ENCODE measurements at places on chromosomes 7 and 10.

GRCh38 chr10:31614611-31615010 is 295.6 kb downstream of the ZEB1 start:
- no peak for DNase-seq

DNA sequence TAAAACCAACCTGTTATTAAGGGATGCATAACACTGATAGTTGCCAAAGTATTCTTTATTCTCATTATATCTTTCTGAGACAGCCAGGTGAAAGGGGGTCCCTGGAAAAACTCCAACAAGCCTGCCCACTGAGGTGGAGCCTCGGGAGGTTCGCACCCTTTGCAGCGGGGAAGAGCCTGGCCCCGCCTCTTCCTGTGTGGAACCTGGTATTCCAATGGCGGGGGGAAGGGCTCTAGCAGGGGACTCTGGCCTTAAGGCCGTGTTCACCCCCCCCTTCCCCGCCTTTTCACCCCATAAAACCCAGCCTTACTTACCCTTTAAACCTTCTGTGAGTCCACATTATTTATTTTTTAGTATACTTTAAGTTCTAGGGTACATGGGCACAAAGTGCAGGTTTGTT is 62.4 kb upstream of the PDK4 start:
- DNase-seq = no peak

DNA sequence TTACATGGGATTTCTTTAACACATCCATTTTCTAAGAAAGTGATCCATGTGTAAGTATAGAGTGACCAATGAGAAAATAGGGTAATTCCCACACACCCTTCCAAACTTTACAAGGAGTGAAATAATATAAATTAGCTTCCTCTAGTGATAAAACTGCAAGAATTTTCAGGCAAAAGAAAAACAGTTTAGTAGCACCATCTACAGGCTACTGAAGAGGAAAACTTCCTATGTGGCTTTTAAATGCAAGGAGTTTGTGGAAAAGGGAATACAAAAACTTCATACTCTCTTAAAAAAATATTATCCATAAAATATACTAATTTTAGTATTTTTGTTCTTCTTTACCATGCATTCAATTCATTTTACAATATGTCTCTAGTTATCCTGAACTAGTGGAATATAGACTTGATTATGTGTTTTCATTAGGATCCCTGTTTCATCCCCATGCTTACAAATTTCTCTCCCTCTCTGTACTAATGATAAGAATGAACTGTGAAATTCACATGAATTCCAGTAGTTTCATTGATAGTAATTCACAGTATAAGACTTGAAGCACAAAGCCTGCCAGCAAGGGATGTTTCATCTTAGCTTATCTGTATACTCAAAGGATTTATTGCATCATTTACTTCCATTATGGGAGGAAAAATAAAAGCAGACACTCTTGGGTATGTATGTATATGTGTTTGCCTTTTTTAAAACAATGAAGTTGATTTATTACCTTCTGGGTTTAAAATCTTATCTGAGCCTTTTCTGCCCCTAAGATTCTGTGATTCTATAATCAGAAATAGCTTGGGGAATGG is 442.9 kb downstream of the AUTS2 start:
- peak; percentile 22 for DNase-seq

- no peak for DNase-seq
Measured at GRCh38 chr7:11605749-11606148, 226.2 kb downstream of the THSD7A start.

DNA sequence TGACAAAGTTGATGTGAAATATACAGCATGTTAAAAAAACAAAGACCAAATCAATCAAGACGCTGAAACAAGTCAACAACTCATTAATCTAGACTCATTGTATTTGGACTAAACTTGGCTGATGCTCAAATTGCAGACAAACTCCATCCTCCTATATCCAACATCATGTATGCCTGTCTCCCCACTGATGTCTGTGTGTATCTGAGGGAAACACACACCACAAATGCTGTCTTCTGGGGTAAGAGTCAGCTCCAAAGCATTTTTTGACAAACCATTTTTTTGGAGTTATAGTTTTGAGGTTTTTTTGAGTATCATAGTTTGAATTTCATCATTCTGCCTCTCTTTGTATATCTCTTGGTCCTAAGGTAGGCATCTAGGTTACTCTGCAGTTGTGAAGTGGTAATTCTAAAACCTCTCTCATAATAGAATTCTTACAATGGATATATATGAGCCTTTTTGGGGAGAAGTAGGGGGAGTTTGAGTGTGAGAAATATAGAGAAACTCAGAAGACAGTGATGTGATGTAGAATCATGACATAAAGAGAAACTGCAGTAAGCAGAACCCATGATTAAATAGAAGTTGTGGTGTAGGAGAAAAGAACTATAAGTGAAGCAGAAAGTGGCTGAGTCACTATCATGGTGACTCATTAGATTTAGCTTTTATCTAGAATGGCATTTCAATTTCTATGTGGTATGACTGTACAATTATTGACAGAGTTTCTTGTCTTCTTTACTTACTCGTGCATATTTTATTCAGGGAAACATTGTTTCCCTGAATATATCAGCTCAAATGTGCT is 1531.1 kb upstream of the LRRTM3 start:
- DNase-seq = no peak

- DNase-seq = no peak
Measured at GRCh38 chr7:138086563-138087270, 10.5 kb downstream of the AKR1D1 start.

DNA sequence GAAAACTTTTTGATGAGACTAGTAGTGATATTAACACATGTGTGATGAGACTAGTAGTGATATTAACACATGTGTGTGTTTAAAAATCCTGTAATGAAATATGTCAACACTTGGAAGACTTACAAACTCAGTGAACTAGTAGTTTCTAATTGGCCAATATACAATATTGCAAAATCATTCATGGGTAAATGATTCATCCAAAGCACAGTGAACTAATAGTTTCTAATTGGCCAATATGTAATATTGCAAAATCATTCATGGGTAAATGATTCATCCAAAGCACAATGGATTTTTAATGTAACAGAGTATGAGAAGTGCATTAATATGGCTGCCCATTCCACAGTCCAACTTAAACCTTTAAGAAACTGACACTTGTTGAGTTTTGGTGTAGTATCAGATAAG is 77.8 kb downstream of the ATAD1 start:
- DNase-seq = no peak

- no peak for DNase-seq
Measured at GRCh38 chr7:42611961-42612360, 299.9 kb downstream of the C7orf25 start.

DNA sequence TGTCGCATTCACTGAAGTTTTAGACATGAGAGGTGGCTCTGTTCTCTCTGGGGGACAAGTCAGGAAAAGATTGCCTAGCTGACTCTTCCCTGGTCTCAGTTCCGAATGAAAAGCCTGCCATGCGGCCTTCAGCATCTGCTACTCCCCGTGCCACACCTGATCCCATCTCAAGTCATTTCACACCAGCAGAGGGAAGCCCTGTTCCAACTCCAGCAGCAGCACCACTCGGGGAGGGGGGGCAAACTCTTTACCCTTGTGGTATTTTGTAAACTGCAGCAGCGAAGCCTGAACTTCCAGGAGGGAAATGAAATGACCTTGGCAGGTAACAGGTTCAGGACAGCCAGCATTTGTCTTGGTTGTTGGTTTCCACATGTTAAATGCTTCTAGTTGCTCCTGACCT is 13.8 kb downstream of the LRRC4 start:
- no peak for DNase-seq

DNA sequence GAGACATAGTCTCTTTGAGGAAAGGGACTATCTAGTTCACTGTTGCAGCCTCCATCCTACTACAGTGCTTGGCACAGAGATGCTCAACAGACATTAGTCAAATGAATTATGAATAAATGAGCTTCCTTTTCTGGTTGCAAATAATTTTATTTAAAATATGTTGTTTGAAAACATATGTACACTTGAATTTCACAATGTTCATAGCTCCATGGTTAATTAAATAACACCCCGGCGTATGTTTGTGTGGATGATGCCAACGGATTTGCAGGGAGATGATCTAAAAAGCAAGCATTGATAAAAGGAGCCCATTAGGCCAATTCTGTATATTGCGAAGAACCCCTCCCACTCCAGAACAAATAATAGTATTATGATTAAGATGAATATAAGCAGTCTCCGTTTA is 47.8 kb upstream of the ORC5 start:
- DNase-seq = no peak

DNA sequence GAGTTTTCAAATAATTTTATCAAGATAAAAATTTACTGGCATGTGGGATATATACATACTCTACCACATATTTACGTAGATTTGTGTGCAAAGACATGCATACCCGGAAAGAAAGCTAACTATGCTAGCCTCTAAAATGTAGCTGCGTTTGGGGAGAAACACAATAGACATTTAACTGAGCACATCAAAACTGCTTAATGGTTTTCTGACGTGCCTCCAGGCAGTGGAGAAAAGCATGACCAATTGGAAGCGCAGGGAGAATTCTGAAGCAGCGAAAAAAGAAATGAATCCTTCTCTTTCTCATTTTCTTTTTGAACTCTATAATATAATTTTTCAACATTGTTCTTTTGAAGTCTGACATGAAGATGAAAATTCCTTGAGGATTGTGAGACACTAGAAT is 60.3 kb upstream of the LYZL1 start:
- no peak for DNase-seq

DNA sequence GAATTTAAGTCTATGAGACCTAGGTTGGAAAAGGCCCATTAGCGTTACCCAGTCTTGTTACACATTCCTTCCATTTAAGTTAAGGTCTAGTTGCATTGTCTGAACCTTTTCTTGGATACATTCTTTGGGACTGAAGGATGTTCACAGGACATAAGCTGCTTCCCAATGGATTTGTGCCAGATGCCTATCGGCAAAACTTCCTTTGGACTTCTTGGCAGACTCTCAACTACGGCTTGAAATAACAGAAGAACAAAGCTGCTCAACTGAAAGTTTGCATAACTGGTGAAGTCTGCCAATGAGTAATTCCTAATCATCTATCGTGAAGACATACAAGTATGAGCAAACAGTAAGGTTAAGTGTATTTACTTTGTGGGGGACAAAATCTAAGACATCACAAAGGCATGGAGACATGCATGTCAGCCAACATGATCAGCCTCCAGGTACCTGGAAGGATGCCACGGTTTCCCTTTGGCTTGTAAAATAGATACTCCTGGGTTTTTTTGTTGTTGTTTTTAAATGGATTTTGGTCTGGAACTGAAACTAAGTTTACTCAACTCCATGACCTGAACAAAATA is 35.4 kb downstream of the MALSU1 start:
- DNase-seq = no peak

GRCh38 chr7:4733936-4734528 is 41.4 kb upstream of the AP5Z1 start:
- no peak for DNase-seq

GRCh38 chr10:26737730-26738129 is 40.2 kb downstream of the PDSS1 start:
- DNase-seq = no peak

- no peak for DNase-seq
Measured at GRCh38 chr10:59993931-59994330, 87.6 kb upstream of the CCDC6 start.

DNA sequence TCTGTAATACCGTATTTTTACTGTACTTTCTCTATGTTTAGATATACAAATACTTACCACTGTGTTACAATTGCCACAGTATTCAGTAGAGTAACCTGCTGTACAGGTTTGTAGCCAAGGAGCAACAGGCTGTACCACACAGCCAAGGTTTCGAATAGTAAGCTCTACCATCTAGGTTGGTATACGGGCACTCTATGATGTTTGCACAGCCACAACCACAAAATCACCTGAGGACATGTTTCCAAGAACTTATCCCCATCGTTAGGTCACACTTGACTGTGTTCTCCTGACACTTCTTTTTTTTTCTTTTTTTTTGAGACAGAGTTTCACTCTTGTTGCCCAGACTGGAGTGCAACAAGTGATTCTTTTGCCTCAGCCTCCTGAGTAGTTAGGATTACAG is 134.6 kb upstream of the TRIM24 start:
- no peak for DNase-seq

- no peak for DNase-seq
Measured at GRCh38 chr7:40604601-40605438, 470.0 kb downstream of the SUGCT start.

- DNase-seq = no peak
Measured at GRCh38 chr10:47243791-47244190, 56.2 kb upstream of the GDF10 start.

DNA sequence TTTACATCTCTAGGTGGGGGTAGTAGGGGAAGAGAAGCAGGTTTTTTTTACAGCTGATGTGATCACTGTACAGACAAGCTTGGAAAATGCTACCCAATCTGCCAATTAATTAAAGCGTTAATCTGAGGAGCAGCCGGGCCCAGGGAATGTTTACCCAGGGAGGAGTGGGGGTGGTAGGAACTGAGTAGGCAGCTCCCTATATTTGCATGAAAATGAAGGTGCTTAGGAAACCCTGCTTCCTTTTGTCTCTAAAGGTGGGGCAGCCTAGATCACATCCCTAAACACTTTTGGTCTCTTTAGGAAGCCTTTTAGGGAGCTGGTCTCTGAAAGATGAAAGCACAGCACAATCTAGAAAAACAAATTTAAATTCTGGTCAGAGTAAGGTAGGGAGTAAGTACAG is 53.0 kb upstream of the NFKB2 start:
- DNase-seq = peak; percentile 21

DNA sequence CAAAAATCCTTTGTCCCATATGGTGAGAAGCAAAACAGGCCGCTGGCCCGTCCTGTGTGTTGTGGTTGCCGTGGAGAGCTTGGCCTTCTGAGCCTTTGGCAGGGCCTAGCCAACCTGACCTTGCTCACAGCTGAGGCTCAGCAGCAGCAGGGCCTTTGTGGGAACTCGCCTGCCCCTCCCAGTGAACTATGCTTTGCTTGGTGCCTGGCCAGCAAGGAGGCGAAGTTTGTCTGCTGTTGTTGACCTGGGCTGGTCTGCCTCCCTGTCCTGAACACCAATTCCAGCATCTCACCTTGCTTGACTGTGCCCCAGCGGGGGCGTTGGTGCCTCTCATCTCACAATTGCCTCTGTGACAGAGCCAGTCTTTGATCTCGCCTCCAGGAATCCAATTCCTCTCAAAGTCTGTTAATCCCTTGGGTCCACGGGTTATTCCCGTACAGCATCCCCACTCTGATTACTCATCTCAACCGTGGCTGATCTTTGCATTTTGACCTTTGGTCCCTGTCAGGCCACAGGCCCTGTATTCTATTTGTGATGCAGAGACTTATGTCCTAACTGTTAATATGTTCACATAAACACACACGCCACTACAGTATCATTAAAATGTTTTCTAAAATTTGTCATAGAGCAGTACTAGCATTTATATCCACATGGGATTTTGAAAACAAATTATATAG is 22.6 kb downstream of the EPDR1 start:
- DNase-seq = no peak
